ENCODE measurements at places on chromosomes 2 and 18.

GRCh38 chr2:25170888-25171287, 2.5 kb upstream of the POMC start:
- DNase-seq = no peak

- no peak for DNase-seq
Observed at GRCh38 chr2:7888876-7889275, 793.0 kb upstream of the ID2 start.

GRCh38 chr2:19772981-19773380, 128.8 kb downstream of the TTC32 start:
- DNase-seq = no peak

- no peak for DNase-seq
Observed at GRCh38 chr2:132446444-132446843, 29.8 kb downstream of the GPR39 start.

GRCh38 chr18:58049000-58049688, 5.1 kb downstream of the NEDD4L start:
- no peak for DNase-seq

Data from progenitor cell of endocrine pancreas (in vitro differentiated cells).